ENCODE measurements at places on chromosomes 2 and 18. TPM values are rescaled to one million over a fixed set of nuclear protein-coding genes. Genes with fewer than 3 reads are reported as not detected.

- no peaks in the 10 kb centered on the region for H3K4me1 ChIP-seq
- no peak overlapping the region for H3K27ac ChIP-seq
- no peaks in the 10 kb centered on the region for H3K27me3 ChIP-seq
- no peak for DNase-seq
- H3K4me3 ChIP-seq = no peak overlapping the region
- peaks cover 25% of the 10 kb centered on the region for H3K36me3 ChIP-seq
Measured at GRCh38 chr2:28915939-28916338, 21.5 kb downstream of the WDR43 start.

GRCh38 chr2:238274152-238274865 is 14.1 kb downstream of the PER2 start:
- DNase-seq = no peak
- no peaks in the 10 kb centered on the region for H3K27me3 ChIP-seq
- peaks cover 28% of the 10 kb centered on the region for H3K36me3 ChIP-seq
- H3K27ac ChIP-seq = no peak overlapping the region

Gene SCN7A
- not detected for total RNA-seq

GRCh38 chr18:46657115-46657955 is at the start of gene LOXHD1:
Gene LOXHD1, minus strand, starts transcription at chr18:46657220. Its CDS starts 187 bp downstream, at chr18:46657033.
- no peaks in the 10 kb centered on the region for H3K4me1 ChIP-seq
- DNase-seq = no peak
- H3K27ac ChIP-seq = no peak within 1 kb of the TSS
- H3K36me3 ChIP-seq = no peaks in the 10 kb centered on the region
- no peaks in the 10 kb centered on the region for H3K27me3 ChIP-seq

DNA sequence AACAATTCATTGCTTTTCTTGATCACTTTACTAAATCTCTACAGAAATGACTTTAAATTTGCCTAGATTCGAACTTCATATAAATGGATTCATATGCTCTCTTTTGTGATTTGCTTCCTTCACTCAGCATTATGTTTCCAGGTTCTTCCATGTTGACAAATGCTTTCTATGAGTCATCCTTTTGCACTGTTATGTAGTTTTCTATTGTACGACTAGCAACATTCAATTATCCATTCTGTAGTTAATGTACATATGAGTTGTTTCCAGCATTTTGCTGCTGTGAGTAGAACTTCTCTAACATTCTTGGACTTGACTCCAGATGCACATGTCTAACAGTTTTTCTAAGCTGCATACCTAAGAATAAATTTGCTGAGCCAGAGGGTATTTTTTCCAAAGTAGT is 66.5 kb upstream of the NEUROD1 start:
- no peak overlapping the region for H3K4me3 ChIP-seq
- no peaks in the 10 kb centered on the region for H3K36me3 ChIP-seq

DNA sequence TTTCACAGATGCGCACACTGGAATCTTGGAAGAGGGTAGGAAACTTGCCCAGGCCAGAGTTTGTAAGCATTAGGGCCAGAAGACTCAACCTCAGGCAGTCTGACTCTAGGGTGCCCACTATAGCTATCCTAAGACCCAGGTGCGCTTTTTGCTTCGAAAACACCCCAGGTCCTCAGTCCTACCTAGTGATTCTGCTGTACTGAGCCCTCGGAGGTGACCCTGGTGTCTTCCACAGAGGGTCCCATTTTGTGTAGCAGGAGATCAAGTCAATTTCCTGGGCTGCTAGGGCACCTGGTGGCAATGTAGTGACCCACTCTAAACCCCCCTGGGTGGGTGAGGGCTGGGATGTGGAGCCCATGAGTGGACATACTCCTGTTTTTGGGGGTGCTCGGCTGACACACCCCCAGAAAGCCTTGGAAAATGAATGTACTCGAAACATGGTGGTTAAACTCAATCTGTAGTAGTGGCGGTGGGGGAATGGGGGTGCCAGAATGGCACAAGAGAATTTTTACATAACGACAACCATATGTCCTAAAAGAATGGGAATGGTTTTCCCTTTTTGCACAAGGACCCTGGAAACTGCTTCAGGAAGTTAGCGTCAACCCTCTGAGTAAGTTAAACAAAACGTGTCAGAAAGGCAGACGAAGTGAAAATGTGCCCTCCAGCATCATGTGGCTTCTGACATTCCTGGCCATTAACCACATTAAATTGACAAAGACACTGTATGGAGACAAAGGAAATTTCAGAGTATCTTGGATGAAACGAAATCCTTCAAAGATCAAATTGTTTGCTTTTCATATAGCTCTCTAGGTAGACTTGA is 218.0 kb upstream of the COPS8 start:
- H3K27me3 ChIP-seq = no peaks in the 10 kb centered on the region
- no peaks in the 10 kb centered on the region for H3K4me1 ChIP-seq
- H3K36me3 ChIP-seq = no peaks in the 10 kb centered on the region
- H3K4me3 ChIP-seq = no peak overlapping the region
- H3K27ac ChIP-seq = no peak overlapping the region
- DNase-seq = no peak

- no peaks in the 10 kb centered on the region for H3K27me3 ChIP-seq
- H3K4me3 ChIP-seq = no peak overlapping the region
- H3K36me3 ChIP-seq = no peaks in the 10 kb centered on the region
- no peak for DNase-seq
- H3K4me1 ChIP-seq = no peaks in the 10 kb centered on the region
- no peak overlapping the region for H3K27ac ChIP-seq
Measured at GRCh38 chr18:79872527-79873444, 75.0 kb downstream of the KCNG2 start.

Gene RIT2
- not detected for total RNA-seq

DNA sequence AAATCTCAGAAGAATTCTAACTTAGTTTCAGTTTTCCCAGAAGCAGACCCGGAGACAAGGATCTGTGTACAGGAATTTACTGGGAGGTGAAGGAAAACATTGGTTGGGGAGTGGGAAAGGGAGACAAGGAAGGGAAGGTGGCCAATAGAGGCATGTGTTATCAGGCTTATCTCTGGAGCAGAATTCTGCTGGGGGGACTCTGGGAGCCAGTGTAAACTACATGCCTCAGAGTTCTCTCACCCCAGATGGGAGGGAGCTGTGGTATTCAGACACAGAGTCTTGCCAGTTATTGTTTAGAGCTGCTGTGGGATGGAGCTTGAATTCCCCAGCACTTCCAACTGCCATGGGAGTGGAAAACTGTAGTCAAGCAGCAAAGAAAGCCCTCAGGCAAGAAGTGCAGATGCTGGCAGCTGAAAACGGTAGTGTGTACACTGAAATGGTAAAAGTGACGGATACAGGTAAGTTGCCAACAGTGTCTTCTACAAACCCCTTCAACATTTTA is 19.0 kb downstream of the DNPEP start:
- H3K36me3 ChIP-seq = peaks cover 3% of the 10 kb centered on the region
- DNase-seq = no peak
- H3K27me3 ChIP-seq = no peaks in the 10 kb centered on the region
- no peaks in the 10 kb centered on the region for H3K4me1 ChIP-seq

Gene CPLX4
- total RNA-seq = not detected

Gene NDC80
- 3.8 TPM for total RNA-seq

DNA sequence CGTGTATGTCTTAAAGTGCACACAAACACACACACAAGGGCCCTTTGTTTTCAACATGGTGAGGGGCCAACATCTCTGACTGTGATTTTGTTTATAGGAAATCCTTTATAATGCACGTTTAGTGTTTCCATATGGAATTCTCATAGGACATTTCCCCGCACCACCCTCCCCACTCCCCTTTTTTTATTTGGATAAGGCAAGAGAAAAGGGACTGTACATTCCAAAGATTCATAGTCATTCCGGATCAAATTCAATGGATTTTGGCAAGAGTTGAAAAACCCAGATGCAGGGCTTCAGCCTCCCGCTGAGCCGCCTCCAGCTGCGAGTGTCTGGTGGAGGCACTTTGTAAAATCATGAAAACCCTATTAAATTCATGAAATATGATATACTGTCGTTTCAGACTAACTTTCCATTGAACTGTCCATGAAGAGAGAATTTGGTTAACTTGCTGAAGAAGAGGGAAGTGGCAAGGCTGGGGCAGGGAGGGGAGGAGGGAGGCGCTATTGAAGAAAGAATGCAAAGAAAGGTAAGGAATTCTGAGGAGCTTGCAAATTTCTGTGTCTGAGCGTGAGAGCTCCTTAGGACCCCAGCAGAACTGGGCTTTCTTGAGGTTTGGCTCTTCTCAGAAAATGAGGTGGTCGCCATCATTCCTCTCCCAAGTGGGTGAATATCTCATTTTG is 25.8 kb upstream of the SLC14A2 start:
- H3K4me1 ChIP-seq = no peaks in the 10 kb centered on the region
- H3K27me3 ChIP-seq = no peaks in the 10 kb centered on the region
- no peak for DNase-seq
- H3K4me3 ChIP-seq = no peak overlapping the region
- no peak overlapping the region for H3K27ac ChIP-seq
- H3K36me3 ChIP-seq = no peaks in the 10 kb centered on the region

DNA sequence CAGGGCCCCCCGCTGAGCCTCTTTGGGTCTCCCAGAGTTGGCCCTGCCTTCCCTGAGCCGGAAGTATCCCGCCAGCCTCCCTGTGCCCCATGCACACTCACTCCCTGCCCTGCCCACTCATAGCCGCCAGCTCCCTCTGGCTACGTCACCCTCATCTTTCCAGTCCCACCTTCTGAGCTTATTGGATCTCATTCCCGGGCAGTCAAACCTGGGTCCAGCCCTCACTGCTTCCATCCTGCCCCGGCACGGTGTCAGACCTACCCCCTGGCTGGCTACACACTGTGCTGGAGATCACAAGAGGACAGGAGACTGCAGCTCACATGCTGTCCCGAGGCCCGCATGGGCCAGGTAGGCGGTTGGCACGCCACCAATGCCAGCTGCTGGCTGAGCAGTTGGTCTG is 147.2 kb downstream of the ASB1 start:
- no peak for DNase-seq
- no peaks in the 10 kb centered on the region for H3K36me3 ChIP-seq
- no peaks in the 10 kb centered on the region for H3K27me3 ChIP-seq
- H3K4me1 ChIP-seq = no peaks in the 10 kb centered on the region
- no peak overlapping the region for H3K27ac ChIP-seq
- no peak overlapping the region for H3K4me3 ChIP-seq

Gene CAPN14
- total RNA-seq = 0.53 TPM

DNA sequence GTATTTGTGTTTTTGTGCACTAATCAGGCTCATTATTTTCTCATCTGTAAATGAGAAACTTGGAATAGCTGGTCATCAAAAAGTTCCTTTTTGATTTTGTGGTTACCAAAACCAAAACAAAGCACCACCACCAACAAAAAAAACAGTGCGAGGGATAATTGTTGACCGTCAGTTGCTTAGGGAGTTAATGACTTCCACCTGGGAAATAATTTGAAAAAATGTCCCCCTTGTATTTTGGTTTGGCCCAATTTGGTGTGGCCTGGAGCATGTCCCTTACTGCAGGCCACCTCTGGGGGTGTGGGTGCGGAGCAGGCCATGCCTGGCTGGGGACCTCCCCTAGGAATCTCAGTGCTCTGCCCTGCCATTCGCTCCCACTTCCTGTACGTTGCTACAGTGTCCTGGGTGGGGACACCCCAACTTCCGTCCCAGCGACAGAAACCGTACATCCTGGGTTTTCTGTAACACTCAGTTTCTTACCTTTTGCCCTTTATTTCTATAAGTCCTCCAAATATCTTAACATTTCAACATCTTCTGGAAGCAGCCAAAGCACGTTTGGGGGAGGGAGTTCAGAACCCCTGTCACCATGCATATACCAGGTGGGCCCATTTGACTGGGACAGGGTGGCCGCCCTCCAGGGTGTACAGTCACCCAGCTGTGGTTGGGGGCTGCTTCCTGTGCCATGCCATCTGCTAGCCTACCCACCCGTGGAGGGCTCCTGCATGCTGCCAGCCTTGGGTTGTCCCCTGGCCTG is 31.3 kb downstream of the NCK2 start:
- no peaks in the 10 kb centered on the region for H3K27me3 ChIP-seq
- H3K27ac ChIP-seq = peak overlapping the region; percentile 71
- DNase-seq = no peak
- peaks cover 100% of the 10 kb centered on the region for H3K4me1 ChIP-seq
- H3K4me3 ChIP-seq = peak overlapping the region; percentile 3

DNA sequence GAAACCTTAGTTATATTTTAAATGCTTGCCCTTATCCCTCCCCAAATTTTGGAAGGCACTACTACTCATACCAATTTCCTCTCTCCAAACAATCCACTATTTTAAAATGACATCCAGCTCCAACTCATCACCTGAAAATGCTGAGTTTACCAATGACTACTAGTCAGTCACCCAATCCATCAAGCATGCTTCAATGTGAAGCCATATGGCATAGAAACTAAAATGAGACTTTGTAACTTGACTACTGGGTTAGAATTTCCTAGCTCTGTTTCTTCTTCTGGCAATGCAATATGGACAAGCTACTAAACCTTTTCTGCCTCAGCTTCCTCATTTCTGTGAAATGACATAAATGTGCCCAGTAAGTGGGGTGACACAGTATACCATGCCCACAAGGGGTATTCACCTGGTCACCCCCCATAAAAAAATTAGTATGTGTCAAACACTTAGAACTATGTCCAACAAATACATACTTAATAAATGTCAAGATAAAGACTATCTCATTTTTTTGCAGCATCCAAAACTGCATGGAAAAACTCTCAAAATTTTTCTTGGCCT is 10.0 kb upstream of the STPG4 start:
- no peak for DNase-seq
- H3K4me3 ChIP-seq = no peak overlapping the region
- peaks cover 32% of the 10 kb centered on the region for H3K36me3 ChIP-seq

Gene ANKRD23
- 19.7 TPM for total RNA-seq

- DNase-seq = no peak
- H3K4me1 ChIP-seq = no peaks in the 10 kb centered on the region
- H3K27ac ChIP-seq = no peak overlapping the region
Measured at GRCh38 chr2:1771626-1772280, 27.4 kb upstream of the PXDN start.

- no peaks in the 10 kb centered on the region for H3K4me1 ChIP-seq
- DNase-seq = no peak
- H3K4me3 ChIP-seq = no peak overlapping the region
- H3K27ac ChIP-seq = no peak overlapping the region
- H3K27me3 ChIP-seq = no peaks in the 10 kb centered on the region
Measured at GRCh38 chr2:236341721-236342120, 77.5 kb upstream of the ASB18 start.

- no peak overlapping the region for H3K4me3 ChIP-seq
- no peaks in the 10 kb centered on the region for H3K36me3 ChIP-seq
- DNase-seq = no peak
- no peaks in the 10 kb centered on the region for H3K4me1 ChIP-seq
- H3K27ac ChIP-seq = no peak overlapping the region
- no peaks in the 10 kb centered on the region for H3K27me3 ChIP-seq
Measured at GRCh38 chr2:237404413-237404812, 9.6 kb downstream of the COL6A3 start.

GRCh38 chr2:8303322-8303832 is 378.5 kb upstream of the ID2 start:
- no peak overlapping the region for H3K27ac ChIP-seq
- no peaks in the 10 kb centered on the region for H3K36me3 ChIP-seq
- peak overlapping the region; percentile 33 for H3K4me3 ChIP-seq
- peaks cover 70% of the 10 kb centered on the region for H3K4me1 ChIP-seq
- peak; percentile 76 for DNase-seq
- H3K27me3 ChIP-seq = no peaks in the 10 kb centered on the region

- no peak overlapping the region for H3K4me3 ChIP-seq
- H3K27ac ChIP-seq = no peak overlapping the region
- no peak for DNase-seq
- no peaks in the 10 kb centered on the region for H3K4me1 ChIP-seq
Measured at GRCh38 chr2:59754011-59754735, 799.3 kb downstream of the BCL11A start.

Measured in CD4-positive, alpha-beta memory T cell (primary cell).